ENCODE measurements at places on chromosomes 5 and 9.

DNA sequence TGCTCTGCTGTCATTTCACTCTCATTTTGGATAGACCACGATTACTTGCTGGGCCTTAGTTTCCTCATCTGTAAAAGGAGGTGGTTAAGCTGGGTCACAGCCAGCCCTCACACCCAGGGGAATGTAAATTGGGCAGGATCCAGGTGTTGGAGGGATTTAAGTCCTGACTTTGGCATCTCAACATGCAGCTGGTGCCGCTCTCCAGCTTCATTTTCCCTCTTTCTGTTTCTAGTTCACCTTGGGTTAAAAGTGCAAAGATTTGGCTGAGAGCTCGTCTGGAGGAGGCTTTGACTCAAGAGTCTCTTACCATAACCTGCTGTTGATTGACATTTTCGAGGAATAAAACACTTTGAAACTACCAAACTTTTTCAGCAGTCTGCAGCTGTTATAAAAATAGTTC is 144.3 kb upstream of the DHFR start:
- DNase-seq, result no peak

- no peak for DNase-seq
Observed at GRCh38 chr9:98339987-98340800, 84.7 kb upstream of the TBC1D2 start.

DNA sequence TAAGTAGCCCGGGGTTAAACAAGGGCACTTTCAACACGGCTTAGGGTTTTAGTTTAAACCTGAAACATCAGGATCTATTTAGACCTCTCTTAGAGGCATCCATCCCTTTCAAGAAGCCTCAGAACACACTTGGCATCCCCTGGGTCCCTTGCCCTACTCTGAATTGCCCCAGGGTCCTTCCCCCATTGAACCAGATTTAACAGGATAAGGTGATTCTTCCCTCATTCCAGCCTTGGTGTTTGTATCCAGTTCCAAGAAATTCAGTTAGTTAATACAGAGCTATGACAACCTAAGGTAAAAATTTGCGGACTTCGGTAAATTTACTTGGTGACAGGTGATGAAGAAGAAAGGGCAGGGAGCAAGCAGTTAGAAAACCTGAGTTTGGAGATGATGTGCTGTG is 35.8 kb upstream of the GLIS3 start:
- DNase-seq, result no peak

DNA sequence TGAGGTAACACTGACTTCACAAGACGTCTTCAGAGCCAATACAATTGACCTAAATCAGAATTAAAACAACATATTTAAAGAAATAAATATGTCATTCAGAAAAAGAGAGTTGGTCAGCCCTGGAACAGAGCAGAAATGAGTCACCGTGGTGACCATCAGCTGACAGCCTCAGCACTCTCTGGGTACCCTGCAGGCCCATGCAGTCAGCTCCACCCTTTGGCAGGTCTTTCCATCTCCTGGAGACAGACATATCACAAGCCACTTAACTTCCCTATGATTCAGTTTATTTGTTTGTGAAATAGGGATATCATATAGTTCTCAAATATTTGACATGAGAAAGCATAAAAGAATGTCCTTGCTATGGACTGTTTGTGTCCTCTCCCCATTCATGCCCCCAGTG is 151.6 kb upstream of the MEF2C start:
- DNase-seq, result no peak

- DNase-seq, result no peak
Observed at GRCh38 chr9:88920645-88921044, 70.6 kb upstream of the S1PR3 start.

DNA sequence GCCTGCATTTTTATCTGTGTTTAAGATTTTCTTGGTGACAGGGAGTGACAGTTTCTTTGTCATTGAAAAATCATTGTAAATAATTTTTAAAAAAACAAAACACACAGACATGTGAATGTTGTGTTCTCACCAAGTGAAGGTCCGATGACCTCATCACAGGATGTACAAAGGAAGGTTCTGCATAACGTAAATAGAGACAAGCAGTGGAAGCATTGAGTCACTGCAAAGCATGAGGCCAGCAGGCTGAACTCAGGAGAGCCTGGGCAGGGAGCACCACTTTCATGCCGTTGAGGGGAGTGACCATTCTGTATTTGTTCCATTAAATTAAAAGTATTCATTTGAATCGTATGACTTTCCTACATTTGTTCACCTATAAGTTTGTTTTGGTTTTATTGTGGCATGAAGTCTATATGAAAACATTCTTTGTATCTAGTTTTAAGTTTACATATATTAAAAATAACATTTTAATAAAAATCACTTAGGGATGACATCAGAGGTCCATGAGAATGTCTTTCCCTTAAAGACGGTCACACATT is 70.4 kb upstream of the TLE1 start:
- no peak for DNase-seq

DNA sequence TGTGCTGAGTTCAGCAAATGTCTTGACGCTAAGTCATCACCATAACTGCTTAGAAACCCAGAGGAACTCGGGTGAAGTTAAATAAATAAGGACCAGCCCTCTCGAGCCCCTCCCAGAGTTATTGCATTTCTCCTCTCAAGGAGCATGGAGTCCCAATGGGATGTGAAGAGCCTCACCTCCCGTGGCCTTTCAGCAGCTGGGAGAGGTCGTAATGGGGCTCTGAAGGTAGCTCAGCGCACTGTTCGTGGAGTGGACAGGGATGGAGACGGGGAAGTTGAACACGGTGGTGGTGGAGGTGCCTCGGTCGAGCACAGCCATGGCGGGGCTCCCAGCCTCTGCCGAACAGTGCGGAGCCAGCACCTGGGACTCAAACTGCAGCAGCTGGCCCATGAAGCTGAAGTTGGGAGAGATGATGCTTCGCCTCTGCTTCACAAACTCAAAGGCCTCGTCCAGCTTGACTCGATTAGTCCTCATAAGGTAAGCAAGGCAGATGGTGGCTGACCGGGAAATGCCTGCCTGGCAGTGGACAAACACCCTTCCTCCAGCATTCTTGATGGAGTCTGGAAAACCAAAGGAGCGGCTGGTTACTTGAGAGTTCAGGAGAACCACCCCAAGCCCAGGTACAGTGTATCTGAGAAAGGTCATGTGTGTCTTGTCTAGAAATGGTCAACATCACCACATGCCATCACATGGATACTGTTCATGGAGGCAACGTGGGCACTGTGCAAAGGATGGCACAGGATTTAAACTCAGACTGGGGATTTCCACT is 2.2 kb downstream of the DUSP1 start:
- DNase-seq, result no peak

- no peak for DNase-seq
Observed at GRCh38 chr9:4640027-4640426, 22.1 kb upstream of the PLPP6 start.

DNA sequence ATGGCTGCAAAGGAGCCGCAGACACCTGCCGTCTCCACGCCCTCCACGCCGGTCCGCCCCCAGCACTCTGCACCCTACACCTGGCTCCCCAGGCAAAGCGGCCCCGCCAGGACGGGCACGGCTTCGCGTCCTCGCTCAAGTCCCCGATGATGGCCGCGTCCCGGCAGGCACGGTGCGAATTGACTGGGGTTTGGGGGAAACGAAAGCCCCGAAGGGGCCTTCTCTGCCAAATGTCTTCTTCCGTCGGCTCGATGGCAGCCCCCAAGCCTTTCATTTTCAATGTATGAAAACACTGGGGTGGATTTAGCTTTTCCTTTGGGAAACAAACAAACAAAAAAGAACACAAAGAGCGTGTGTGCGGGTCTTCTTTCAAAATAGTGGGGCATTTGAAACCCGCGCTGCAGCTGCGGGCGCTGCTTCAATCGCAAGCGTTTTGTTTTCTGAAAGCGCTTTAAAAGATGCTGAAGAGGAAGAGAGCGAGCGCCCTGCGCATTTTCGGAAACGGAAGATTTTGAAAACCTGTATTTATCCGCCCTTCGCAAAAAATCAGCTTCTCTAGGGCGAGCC is 160.0 kb downstream of the RMI1 start:
- DNase-seq, result peak; percentile 25
